ENCODE measurements at places on chromosomes 5 and 9. TPM values are rescaled to one million over a fixed set of nuclear protein-coding genes. Genes with fewer than 3 reads are reported as not detected.

GRCh38 chr5:143437666-143438273, 34.3 kb upstream of the NR3C1 start:
- H3K27ac ChIP-seq: no peak overlapping the region
- peaks cover 3% of the 10 kb centered on the region for H3K4me1 ChIP-seq

Gene ECSCR
- 16.5 TPM for total RNA-seq

- H3K4me3 ChIP-seq: no peak overlapping the region
- no peak overlapping the region for H3K27ac ChIP-seq
- peaks cover 4% of the 10 kb centered on the region for H3K4me1 ChIP-seq
- H3K36me3 ChIP-seq: no peaks in the 10 kb centered on the region
- no peak for DNase-seq
These were observed 74.3 kb downstream of the LMX1B start for GRCh38 chr9:126687930-126688461.

GRCh38 chr5:36701085-36701698, 94.8 kb downstream of the SLC1A3 start:
- H3K4me3 ChIP-seq: no peak overlapping the region
- H3K36me3 ChIP-seq: no peaks in the 10 kb centered on the region
- H3K4me1 ChIP-seq: peaks cover 9% of the 10 kb centered on the region
- H3K27ac ChIP-seq: no peak overlapping the region
- H3K27me3 ChIP-seq: no peaks in the 10 kb centered on the region

Gene PALM2AKAP2
- 9.9 TPM for total RNA-seq

Gene ANGPTL2
- total RNA-seq: 9.1 TPM

DNA sequence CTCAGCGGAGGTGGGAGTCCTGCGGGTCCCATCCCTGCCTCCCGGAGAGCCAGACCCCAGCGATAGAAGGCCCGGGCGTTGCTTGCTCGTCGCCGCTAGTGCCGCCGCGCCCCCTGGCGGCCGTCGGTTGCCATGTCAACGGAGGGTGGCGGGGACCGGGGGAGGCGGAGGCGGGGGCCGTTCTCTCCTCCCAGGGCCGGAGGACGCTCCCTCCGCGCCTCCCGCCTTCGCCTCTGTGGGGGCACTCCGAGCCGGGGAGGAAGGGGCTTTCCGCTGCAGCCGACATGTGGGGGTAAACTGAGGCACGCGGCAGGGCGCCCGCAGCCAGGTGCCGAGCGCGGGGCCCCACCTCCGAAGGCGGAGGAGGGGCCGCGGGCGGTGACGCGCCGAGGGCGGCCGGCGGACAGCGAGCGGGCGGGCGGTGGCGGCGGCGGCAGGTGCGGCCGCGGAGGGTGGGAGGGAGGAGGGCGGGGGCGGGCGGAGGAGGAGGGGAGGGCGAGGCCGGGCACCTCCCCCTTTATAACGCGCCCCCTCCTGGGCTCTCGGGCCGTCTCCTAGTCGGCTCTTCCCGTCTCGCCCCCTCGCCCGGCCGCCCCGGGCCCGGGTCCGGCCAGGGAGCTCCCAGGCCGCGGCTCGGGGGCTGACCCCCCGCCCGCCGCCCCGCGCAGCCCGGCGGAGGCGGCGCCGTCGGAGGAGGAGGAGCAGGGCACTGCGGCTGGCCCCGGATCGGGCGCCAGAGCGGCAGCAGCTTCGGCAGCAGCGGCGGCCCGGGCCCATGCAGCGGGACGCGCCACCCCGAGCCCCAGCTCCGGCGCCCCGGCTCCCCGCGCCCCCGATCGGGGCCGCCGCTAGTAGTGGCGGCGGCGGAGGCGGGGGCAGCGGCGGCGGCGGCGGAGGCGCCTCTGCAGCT, 556 bp upstream of the CDK9 start:
- H3K27me3 ChIP-seq: no peaks in the 10 kb centered on the region
- peak; percentile 99 for DNase-seq
- peaks cover 44% of the 10 kb centered on the region for H3K4me1 ChIP-seq
- peaks cover 37% of the 10 kb centered on the region for H3K36me3 ChIP-seq
- peak overlapping the region; percentile 100 for H3K4me3 ChIP-seq
- H3K27ac ChIP-seq: peak overlapping the region; percentile 98

DNA sequence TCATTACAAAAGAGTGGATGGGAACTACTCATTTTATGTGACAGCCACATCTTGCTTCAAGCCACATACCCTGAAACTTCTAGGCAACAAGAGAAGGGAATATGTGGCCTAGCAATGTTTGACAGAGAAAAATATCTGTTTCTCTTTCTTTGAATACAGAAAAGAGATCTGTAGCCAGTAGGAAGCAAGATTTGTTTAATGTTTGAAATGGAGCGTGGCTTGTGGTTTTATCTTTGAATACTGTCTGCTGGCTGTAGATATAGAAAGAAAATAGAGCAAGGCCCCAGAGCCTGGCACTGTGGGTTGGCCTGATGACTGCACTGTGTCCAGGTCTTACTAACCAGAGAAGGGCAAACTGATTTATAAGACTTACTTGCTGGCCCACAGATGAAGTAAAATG, 133.8 kb downstream of the ARHGEF28 start:
- no peak overlapping the region for H3K4me3 ChIP-seq
- H3K4me1 ChIP-seq: no peaks in the 10 kb centered on the region
- no peaks in the 10 kb centered on the region for H3K27me3 ChIP-seq
- H3K36me3 ChIP-seq: no peaks in the 10 kb centered on the region
- no peak overlapping the region for H3K27ac ChIP-seq

Gene GLRX
- 99.9 TPM for total RNA-seq

GRCh38 chr5:113216545-113216944, 218.2 kb downstream of the TSSK1B start:
- H3K4me3 ChIP-seq: no peak overlapping the region
- no peaks in the 10 kb centered on the region for H3K36me3 ChIP-seq
- no peak overlapping the region for H3K27ac ChIP-seq
- H3K4me1 ChIP-seq: peaks cover 19% of the 10 kb centered on the region

DNA sequence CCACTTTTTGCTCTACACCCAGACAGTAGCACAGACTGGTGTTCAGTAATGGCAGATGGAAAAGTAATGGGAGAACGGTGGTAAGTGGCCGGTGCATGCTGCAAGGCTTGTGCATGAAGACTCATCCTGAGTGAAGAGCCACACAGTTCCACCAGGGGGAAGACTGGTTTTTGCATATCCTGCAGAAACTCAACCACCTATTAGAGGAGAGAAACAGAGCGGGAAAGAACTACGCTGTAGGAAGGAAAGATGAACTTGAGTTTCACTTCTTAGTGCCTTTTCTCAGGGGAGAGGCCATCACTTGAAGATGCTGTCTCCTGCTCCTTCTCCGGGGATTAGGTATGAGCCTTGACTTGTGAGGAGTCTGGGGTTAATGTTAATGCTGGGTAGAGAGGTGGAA, 9.4 kb upstream of the PRSS3 start:
- DNase-seq: no peak
- no peaks in the 10 kb centered on the region for H3K27me3 ChIP-seq
- H3K27ac ChIP-seq: no peak overlapping the region
- no peak overlapping the region for H3K4me3 ChIP-seq
- no peaks in the 10 kb centered on the region for H3K4me1 ChIP-seq

Gene SPINK7
- total RNA-seq: not detected

Gene ANKRD18A
- total RNA-seq: 0.69 TPM

DNA sequence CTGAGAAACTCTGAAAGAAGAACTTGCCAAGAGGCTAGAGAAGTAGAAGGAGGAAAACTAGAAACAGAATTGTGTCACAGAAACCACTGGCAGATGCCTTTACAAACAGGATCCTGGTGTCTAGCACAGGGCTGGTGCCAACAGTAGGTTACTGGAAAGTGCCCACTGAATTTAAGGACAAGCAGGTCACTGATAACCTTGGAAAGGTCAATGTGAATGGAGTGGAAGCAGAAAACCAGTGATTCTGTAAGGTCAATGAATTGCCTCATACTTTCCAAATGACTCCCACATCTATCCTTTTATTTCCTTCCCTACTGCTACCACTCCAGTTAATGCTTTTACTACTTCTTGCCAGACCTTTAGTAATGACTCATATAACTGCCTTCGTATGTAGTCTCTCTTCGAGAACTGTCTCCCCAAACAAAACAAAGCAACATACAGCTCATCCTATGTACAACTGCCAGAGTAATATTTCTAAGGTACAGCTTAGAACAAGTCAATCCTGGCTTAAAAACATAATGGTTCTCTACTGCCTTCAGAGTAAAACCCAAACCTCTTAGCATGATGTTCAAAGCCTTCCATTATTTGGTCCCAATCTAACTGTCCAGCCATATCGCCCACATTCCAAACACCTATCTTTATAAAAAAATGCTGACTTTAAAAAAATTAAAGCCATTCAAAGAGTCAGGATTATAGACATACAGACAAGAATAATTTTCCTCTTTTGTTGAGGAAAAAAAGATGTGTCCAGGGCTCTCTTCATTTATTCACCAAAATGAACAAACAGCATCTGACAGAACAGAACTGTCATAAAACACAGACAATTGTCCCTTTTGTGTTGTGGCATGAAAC, 52.5 kb downstream of the NR3C1 start:
- no peak overlapping the region for H3K4me3 ChIP-seq
- no peak overlapping the region for H3K27ac ChIP-seq
- peaks cover 89% of the 10 kb centered on the region for H3K4me1 ChIP-seq
- no peaks in the 10 kb centered on the region for H3K36me3 ChIP-seq
- no peak for DNase-seq
- no peaks in the 10 kb centered on the region for H3K27me3 ChIP-seq

- no peak overlapping the region for H3K4me3 ChIP-seq
- no peaks in the 10 kb centered on the region for H3K27me3 ChIP-seq
- no peak for DNase-seq
- no peaks in the 10 kb centered on the region for H3K36me3 ChIP-seq
- H3K27ac ChIP-seq: no peak overlapping the region
- H3K4me1 ChIP-seq: no peaks in the 10 kb centered on the region
These were observed 141.7 kb downstream of the NTRK2 start for GRCh38 chr9:84811072-84811750.

DNA sequence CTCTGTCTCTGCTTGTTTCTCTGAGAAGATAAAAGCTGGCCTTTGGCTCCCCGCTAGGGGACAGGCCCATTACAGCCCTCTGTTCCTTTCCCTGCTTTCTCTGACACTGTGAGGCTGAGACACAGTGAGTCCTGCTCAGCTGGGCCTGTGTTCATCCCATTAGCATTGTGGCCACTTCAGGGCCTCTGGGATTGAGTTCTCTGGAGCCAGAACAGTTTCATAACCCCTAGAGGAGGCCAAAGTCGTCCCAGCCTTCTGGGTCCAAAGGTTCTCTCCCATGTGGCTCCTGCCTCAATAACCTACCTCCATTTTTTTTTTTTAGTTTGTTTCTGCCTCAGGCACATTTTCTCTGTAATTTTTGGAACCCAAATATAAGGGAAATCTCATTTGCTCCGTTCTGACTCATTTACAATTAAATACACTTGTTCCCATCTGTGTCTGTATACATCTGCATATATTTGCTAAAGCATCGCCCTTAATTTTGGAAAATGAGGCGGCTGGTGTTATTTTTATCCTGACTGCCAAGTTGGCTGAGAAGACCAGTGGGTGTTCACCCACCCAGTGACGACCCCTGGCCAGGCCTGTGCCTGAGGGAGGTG, 27.3 kb upstream of the CTNNA1 start:
- peak overlapping the region; percentile 27 for H3K27ac ChIP-seq
- H3K4me1 ChIP-seq: peaks cover 8% of the 10 kb centered on the region
- H3K4me3 ChIP-seq: no peak overlapping the region
- DNase-seq: no peak

Gene NRARP
- 6.1 TPM for total RNA-seq

GRCh38 chr5:163276466-163276865, 160.9 kb upstream of the CCNG1 start:
- H3K27me3 ChIP-seq: no peaks in the 10 kb centered on the region
- no peak overlapping the region for H3K4me3 ChIP-seq
- no peaks in the 10 kb centered on the region for H3K36me3 ChIP-seq
- no peak overlapping the region for H3K27ac ChIP-seq
- H3K4me1 ChIP-seq: no peaks in the 10 kb centered on the region
- DNase-seq: no peak

DNA sequence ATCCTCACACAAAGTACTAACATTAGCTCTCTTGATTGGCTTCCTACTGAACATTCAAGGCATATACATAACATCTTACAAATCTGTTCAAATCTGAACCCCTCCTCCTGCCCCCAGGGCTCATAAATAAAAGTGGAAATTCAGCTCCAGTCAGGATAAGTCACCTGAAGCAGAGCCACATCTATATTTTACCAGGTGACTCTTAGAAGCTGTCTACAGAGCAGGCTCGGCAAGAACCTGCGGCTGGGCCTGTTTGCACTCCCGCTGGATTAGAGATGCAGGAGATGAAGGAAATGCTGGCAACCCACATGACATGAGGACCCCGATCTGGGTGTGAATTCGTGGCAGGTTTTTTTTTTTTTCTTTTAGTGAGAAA, 3.0 kb upstream of the CPLX2 start:
- no peaks in the 10 kb centered on the region for H3K36me3 ChIP-seq
- no peak overlapping the region for H3K4me3 ChIP-seq
- H3K4me1 ChIP-seq: peaks cover 16% of the 10 kb centered on the region
- no peak overlapping the region for H3K27ac ChIP-seq
- DNase-seq: no peak
- H3K27me3 ChIP-seq: peaks cover 11% of the 10 kb centered on the region

- no peak overlapping the region for H3K4me3 ChIP-seq
- H3K27me3 ChIP-seq: no peaks in the 10 kb centered on the region
- peaks cover 10% of the 10 kb centered on the region for H3K4me1 ChIP-seq
- no peak for DNase-seq
- H3K36me3 ChIP-seq: no peaks in the 10 kb centered on the region
These were observed 111.1 kb upstream of the EQTN start for GRCh38 chr9:27408001-27408400.

- no peak overlapping the region for H3K4me3 ChIP-seq
- H3K4me1 ChIP-seq: peaks cover 5% of the 10 kb centered on the region
- H3K27me3 ChIP-seq: no peaks in the 10 kb centered on the region
- no peak overlapping the region for H3K27ac ChIP-seq
These were observed 10.0 kb upstream of the TCOF1 start for GRCh38 chr5:150347451-150347850.

GRCh38 chr5:134541736-134542376, 16.4 kb downstream of the JADE2 start:
- H3K4me1 ChIP-seq: peaks cover 14% of the 10 kb centered on the region
- DNase-seq: no peak
- no peak overlapping the region for H3K27ac ChIP-seq
- peaks cover 56% of the 10 kb centered on the region for H3K36me3 ChIP-seq

Gene AIF1L
- total RNA-seq: 20.2 TPM

GRCh38 chr5:160675988-160676387, 176.0 kb downstream of the ATP10B start:
- no peak for DNase-seq
- H3K27me3 ChIP-seq: no peaks in the 10 kb centered on the region
- no peaks in the 10 kb centered on the region for H3K4me1 ChIP-seq
- no peak overlapping the region for H3K27ac ChIP-seq
- H3K4me3 ChIP-seq: no peak overlapping the region
- no peaks in the 10 kb centered on the region for H3K36me3 ChIP-seq

Gene CDC20B
- 0.33 TPM for total RNA-seq

- H3K4me1 ChIP-seq: no peaks in the 10 kb centered on the region
- DNase-seq: no peak
- H3K4me3 ChIP-seq: no peak overlapping the region
- H3K27me3 ChIP-seq: no peaks in the 10 kb centered on the region
- H3K27ac ChIP-seq: no peak overlapping the region
- peaks cover 12% of the 10 kb centered on the region for H3K36me3 ChIP-seq
These were observed 104.2 kb upstream of the SAP30L start for GRCh38 chr5:154341620-154342019.

DNA sequence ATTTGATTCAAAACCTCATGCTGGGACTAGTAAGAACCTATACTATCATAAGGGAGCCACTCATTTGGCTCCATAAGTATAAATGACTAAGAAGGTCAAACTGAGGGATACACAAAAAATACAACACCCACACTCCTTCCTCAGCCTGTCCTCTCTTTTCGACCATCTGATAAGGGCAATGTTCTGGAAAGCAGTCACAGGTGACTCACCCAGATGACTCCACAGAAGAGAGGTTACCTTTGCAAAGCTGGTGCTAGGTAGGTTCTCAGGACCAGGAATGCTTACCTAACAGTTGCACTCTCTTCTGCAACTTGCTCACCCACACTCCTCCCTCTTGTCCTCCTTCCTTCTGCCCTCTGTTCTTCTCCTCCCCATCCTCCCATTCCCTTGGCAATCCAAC, 32.9 kb downstream of the LHFPL2 start:
- no peaks in the 10 kb centered on the region for H3K4me1 ChIP-seq
- H3K4me3 ChIP-seq: no peak overlapping the region
- no peak overlapping the region for H3K27ac ChIP-seq
